ENCODE measurements at places on chromosomes 1 and 21.

GRCh38 chr1:8293641-8294169, 24.2 kb upstream of the SLC45A1 start:
- DNase-seq, result no peak

GRCh38 chr1:212690816-212691403, 8.7 kb downstream of the BATF3 start:
- no peak for DNase-seq

DNA sequence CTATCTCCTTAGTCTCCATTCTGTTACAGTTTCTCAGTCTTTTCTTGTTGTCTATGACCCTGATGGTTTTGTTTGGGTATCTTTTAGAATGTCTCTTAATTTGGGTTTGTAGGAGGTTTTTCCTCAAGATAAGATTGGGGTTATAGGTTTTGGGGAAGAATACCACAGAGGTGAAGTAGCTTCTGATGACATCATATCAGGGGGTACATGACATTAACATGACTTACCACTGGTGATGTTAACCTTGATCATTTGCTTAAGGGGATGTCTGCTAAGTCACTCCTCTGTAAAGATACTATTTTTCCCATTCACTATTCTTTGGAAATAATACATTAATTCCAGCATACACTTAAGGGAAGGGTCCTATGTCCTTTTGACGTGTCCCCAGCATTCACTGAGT, 11.9 kb downstream of the RAVER2 start:
- DNase-seq, result no peak

DNA sequence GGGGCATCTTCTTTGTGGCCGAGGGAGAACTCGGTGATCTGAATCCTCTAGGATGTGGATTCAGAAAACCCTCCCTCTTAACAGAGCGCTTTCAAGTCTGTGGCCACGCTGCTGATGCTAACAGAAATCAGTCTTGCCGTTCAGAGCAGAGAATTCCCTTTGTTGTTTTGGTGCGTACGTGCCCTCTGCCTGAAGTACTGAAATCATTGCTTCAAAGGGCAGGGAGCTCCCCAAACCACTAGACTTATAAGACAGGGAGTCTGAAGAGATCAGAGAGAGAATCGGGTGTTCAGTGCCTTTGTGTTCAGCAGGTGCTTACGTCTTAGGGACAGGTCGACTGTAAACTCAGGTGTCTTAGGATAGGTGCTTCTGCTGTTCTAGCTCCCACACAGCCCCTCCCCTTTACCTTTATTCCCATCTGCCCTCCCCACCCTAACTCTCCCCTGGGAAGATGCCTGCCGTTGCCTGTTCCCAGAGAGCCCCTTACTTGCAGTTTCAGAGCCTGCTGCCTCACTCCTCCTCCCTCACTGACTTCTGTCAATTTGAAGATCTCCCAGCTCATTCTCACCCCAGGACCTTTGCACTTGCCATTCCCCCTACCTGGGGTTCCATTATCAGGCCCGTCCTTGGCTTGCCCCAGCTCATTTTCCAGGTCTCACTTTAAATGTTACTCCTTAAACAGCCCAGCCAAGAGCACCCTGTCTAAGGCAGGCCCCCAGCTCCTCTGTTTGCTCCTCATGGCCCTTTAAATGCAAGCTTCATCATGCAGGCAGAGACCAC, 143.0 kb downstream of the CAMTA1 start:
- DNase-seq, result no peak

DNA sequence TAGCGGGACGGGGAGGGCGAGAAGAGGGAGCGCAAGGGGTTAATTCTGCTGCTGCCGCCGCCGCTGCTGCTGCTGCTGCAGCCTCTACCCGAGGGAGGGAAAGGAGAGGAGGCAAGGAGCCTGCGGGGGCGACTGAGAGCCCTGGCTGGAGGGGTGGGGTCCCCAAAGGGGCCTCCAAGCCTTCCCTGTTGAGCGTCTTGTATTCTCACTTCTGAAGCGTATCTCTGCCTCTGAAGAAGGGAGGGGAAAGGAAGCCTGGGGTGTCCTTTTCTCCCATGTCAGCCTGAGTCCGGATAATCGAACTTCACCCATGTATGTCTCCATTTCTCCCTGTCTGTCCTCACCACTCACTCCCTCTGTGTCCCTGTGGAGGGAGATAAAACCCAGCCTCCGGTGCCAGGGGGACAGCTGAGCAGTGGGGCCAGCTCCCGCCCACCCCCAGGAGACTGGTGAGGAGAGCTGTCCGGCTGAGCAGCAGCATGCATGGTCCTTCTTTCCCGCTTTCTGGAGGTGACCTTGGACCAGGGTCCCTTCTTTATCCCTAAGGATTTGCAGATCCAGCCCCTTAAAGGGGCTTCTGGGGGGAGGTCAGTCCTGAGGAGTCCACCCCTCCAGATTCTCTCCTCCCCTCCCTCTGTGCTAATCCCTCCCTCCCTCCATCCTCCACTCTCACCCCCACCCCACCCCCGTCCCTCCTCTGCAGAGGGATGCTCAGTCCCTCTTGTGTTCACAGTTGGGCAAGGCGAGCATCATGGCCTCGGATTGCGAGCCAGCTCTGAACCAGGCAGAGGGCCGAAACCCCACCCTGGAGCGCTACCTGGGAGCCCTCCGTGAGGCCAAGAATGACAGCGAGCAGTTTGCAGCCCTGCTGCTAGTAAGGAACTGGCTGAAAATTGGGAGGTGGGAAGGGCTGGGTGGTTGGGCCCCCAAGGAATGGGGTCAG, 1.0 kb downstream of the NCDN start:
- no peak for DNase-seq

DNA sequence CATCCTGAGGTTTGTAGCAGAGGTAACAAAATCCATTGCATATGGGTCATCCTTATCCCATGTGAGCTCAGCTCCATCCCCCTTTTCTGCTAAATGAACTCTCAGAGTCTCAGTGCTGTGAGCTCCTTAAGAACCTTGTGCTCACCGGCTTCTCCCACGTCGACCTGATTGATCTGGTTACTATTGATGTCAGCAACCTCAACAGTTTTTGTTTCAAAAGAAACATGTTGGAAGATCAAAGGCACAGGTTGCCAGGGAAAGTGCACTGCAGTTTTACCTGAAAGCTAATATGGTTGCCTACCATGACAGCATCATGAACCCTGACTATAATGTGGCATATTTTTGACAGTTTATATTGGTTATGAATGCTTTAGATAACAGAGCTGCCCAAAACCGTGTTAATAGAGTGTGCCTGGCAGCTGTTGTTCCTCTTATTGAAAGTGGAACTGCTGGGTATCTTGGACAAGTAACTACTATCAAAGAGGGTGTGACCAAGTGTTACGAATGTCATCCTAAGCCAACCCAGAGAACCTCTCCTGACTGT, 131.4 kb downstream of the HS2ST1 start:
- peak; percentile 18 for DNase-seq

DNA sequence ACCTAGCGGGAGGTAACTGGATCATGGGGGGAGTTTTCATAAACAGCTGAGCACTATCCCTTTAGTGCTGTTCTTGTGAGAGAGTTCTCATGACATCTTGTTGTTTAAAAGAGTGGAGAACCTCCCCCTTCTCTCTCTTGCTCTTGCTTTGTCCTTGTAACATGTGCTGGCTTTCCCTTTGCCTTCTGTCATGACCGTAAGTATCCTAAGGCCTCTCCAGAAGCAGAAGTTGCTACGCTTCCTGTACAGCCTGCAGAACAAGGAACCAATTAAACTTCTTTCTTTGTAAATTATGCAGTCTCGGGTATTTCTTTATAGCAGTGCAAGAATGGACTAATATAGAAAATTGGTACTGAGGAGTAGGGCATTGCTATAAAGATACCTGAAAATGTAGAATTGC, 515.6 kb downstream of the NEGR1 start:
- DNase-seq, result peak; percentile 79

DNA sequence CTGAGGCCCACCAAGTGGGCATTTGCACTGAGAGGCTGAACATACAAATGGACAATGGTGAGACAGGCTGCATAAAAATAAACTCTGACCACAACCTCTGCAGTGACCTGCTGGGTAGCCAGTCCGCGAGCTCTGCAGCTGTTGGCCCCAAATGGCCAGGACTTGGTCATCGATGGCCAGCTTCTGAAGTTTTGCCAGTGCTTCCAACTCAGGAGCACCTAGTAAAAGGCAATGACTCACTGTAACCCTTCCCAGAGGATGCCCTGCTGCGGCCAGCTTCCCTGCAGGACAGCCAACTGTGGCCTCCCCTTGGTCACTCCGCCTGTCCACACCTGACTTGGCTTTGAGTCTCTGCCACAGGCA, 185.4 kb downstream of the DYRK1A start:
- no peak for DNase-seq

GRCh38 chr1:115874904-115875303, 34.0 kb upstream of the NHLH2 start:
- DNase-seq, result peak; percentile 77
